ENCODE measurements at places on chromosomes 3 and 15.

DNA sequence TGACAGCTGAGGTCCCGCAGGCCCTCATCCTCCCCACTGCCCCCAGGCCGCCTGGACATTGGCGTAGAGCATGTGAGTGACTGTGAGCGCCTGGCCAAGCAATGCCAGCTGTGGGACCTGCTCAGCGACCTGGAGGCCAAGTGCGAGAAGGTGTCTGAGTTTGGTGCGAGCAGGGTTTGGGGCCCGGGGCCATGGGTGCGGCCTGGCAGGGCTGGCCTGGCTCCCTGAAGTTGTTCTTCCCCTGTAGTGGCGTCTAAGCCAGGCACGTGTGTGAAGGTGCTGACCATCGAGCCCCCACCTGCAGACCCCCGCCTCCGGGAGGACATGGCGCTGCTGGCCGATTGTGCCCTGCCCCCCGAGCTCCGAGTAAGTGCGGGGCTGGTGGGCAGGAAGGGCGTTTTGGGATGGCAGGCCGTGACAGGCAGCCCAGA, 4.2 kb downstream of the ABTB1 start:
- DNase-seq: no peak

- no peak for DNase-seq
These were observed 454.7 kb downstream of the PYDC2 start for GRCh38 chr3:191915712-191916111.

- peak; percentile 21 for DNase-seq
These were observed 185.7 kb upstream of the THRB start for GRCh38 chr3:24680214-24680967.

GRCh38 chr3:153944084-153944483, 177.1 kb upstream of the ARHGEF26 start:
- DNase-seq: no peak

DNA sequence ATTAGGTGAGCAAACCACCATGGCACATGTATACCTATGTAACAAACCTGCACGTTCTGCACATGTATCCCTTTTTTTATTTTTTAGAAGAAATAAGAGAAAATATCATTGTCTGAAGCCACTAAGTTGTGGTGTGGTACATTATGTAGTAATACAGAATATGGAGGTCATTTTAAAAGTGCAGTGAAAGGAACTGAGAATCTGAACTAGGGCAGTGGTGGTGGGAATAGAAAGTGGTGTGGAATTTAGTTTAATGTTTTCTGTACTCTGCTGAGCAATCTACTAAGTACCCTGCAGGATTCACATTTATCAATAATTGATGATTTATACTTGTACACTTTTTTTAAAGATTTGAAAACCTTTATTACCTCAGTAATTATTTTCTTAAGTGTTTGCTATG, 283.5 kb downstream of the CHL1 start:
- DNase-seq: no peak

DNA sequence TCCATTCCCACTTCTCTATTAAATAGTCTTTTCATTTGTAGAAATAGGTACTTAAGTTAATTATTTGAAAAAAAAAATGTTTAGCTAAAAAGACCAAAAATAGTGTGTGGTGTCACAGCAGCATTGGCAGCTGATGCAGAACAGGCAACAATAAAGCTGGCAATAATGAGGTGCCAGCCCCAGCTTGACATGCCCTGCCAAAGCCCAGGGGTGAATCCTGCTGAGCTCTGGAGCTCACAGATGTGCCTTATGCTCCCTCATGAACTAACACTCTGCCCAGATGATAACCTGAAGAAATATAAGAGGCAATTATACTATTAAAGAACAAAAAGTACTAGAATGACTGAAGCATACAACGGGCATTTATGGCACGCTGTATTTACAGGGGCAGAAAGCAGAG, 63.8 kb downstream of the IGSF11 start:
- no peak for DNase-seq

- no peak for DNase-seq
These were observed 15.8 kb upstream of the P4HTM start for GRCh38 chr3:48974076-48974864.
